ENCODE measurements at places on chromosomes 1 and 21.

- no peak for DNase-seq
These were observed 140.2 kb upstream of the SGIP1 start for GRCh38 chr1:66393586-66394287.

GRCh38 chr1:1041092-1041523 lies 21.2 kb downstream of the AGRN start:
- no peak for DNase-seq

DNA sequence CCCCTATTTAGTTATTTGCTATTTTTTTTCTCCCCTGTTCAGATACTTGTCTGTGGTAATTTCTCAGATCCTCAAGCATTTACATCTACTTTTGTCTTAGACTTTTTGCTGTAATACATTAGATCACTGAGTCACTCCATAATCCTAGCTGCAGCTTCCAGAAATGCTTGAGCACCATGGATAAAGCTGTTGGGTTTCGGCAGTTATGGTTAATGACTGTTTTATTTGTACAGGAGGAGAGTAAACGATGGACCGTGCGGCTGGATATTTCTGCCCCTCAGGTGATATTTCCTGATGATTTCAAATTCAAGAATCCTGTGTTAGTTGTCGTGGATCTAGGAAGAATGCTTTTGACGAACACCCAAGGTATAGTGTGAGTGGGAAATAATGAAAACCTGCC lies 42.9 kb downstream of the VPS13D start:
- DNase-seq = no peak

- no peak for DNase-seq
These were observed 125.0 kb downstream of the GPR52 start for GRCh38 chr1:174572771-174573170.
